ENCODE measurements at places on chromosomes 7 and 10.
A peak's percentile ranks its signal among the peaks of the same experiment; 100 is the strongest.

DNA sequence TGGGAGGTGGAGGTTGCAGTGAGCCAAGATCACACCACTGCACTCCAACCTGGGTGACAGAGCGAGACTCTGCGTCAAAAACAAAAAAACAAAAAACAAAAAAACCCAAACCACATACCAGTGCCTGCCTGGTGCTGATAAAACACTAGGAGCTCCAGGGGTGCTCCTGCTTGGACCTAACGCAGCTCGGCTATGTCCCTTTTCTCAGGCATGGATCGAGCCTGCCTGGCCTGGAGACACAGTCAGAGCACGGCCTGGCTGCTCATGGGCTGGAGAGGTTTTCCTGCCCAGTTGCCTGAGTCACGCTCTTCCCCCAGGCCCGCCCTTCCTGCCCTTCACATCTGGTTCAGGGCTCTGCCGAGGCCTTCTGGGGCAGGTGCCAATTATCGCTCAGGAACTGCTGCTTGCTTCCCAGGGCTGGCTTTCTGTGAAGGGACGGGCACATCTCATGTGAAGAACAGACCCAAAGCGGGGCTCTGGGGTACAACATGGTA is 12.6 kb upstream of the NPFFR1 start:
- peak; percentile 94 for DNase-seq

DNA sequence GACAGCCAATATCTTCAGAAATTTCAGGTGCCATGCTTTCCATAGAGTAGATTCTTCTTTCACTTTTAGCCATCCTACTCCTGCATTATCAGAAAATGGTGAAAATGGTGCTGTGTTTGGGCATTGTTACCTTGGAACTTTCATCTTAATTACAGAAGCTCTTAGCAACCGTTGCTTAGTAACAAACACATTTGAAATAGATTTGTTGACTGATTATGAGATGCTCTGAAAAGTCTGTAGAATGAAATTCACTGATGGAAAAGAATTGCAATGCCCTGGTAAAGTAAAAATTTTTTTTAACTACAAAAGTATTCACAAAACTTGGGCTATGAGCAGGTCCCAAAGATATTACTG is 249.3 kb upstream of the NEBL start:
- DNase-seq, result no peak

GRCh38 chr7:155168597-155169480 is 98.7 kb downstream of the HTR5A start:
- no peak for DNase-seq

- DNase-seq, result no peak
Observed at GRCh38 chr10:17112566-17112965, 17.0 kb downstream of the CUBN start.

DNA sequence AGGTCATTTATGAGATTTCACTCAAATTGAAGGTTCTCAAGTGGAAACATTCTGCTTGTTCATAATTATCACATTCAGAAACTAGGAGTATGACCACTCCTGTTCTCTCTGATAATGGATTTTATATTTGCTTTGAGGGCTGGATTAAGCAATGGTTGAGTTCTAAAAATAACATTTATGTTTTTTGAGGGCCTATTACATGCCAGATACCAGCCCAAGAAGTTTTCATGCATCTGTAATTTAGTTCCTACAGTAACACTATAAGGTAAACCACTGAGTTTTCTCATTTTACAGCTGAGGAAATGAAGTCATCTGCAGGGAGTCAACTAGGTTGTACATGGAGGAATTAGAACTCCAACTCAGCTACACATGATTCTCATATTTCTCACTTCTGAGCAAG is 25.5 kb upstream of the NKX2-3 start:
- no peak for DNase-seq

GRCh38 chr10:113111900-113112853 is 162.1 kb downstream of the TCF7L2 start:
- DNase-seq, result peak; percentile 26

- no peak for DNase-seq
Observed at GRCh38 chr7:44212018-44212417, 11.2 kb downstream of the YKT6 start.

DNA sequence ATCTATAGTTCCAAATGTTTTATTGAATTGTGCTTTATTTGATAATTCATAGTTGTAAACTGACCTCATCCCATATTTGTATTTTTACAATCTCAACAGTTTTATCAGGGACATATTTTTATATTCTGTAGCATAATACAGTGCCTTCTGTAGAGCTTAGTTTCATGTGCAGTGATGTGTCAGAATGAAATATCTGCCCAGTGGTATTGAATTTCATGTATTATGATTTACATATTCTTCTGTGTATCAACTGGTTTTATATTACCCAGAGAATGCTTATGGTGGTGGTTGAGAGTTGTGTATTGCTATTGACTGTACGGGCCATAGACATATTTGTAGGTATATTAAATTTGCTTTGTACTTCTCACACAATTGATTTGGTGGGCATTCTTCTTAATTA is 89.9 kb downstream of the KAT6B start:
- no peak for DNase-seq

DNA sequence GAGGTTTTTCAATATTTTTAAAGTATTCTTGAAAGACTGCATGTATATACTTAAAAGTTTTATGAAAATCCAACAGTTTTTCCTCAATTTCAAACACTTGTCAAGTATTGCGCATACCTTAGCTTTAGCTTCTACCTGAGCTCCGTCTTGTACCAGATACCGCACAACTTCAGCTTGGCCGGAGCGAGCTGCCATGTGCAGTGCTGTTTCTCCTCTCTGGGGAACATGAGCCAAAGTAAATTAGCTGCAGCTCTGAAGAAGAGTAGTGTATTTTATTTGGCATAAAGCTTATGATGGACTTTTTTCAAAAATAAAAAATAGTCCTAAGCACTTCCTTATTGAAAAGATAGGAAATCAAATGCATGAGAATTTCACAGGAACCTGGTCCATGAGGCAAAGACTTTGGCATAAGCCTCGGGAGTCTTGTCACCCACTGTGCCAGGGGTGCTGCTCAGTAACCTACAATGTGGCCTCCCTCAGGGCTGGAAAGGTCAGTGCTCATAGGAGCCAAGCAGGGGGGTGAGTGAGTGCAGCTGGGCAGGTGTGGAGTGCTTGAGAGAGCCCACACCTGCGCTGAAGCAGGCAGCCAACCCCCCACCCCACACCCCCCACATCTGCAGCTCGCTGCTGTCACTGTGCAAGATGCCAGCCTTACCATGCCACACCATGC is 189.5 kb downstream of the ANK3 start:
- DNase-seq, result no peak

DNA sequence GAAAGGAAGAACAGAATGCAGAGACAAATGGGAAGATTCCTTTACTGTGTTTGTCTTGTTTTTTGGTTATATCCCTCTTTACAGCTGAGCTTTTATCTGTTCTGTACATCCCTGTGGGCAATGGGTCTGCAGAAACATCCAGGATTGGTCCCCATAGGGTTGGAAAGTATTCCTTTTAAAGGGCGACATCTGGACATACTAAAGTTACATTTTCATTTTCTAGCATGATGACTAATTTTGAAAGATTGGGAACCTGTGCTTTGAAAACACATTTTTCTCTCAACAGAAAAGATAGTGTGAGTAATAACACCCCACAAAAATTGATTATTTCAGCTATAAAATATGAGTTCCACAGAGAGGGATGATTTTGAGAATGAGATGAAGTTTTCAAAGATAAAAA is 435.8 kb downstream of the GPAM start:
- DNase-seq, result no peak

- no peak for DNase-seq
Observed at GRCh38 chr7:2520761-2521290, 1.3 kb downstream of the LFNG start.

GRCh38 chr10:30529373-30529998 is 95.5 kb downstream of the MAP3K8 start:
- no peak for DNase-seq

- DNase-seq, result no peak
Observed at GRCh38 chr10:32318476-32318896, 28.5 kb downstream of the EPC1 start.

All from RWPE1 (cell line).